ENCODE measurements at places on chromosomes 12 and 14. TPM values are rescaled to one million over a fixed set of nuclear protein-coding genes. Genes with fewer than 3 reads are reported as not detected.

DNA sequence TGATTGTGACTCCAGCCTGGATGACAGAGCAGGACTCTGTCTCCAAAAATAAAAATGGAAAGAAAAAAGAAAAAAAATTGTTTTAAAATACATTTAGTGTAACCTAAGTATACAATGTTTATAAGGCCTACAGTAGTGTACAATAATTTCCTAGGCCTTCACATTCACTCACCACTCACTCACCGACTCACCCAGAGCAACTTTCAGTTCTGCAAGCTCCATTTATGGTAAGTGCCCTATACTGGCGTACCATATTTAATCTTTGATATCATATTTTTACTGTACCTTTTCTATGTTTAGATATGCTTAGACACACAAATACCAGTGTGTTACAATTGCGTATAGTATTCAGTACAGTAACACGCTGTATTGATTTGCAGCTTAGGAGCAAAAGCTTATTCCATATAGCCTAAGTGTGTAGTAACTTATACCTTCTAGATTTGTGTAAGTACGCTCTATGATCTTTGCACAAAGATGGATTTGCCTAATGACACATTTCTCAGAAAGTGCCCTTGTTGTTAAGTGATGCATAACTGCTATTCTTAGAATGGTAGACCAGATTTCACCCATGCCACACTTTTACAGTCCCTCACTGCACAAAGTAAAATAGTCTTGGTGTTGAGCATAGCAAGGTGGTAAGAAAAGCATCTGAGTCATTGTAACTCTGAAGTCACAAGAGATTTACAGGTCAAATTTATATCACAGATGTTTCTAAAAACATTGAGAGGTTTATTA lies 151.9 kb downstream of the LRRK2 start:
- no peak for DNase-seq

The POTEM gene
- not detected for total RNA-seq

- DNase-seq: no peak
These were observed 47.4 kb upstream of the ABCC9 start for GRCh38 chr12:21988619-21989018.

DNA sequence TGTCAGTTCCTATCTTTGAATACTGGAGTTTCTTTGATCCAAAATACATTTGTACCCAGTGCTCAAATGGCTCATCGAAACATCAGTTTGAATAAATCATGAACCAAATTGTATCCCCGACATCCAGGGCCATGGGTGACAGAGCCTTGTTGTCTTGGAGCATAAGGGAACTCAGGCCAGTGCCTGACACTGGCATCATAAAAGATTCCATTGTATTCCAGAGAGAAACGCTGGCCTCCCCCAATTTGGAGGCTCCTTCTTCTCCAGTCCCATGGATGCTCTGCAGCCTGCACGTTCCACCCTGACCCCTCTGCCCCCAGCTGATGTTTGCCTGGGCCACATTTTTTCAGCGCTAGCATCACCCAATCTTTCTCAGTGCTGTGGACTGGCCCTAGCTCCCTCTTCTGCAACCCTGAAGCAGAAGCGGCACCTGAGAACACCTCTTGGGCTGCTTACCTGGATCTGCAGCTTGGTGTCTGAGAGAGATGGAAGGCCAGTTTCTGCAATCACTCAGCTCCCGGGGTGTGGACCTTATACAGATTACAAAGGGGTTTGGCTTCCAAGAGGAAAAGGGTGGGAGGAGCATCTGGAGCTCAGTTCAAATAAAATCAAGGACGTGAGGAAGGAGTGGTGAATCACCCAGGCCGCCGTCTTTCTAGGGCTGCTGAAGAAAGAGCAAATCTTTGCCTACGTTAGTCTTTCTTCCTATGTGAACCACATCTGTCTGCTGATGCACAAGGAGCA lies at the start of gene RNASE1:
RNASE1 (minus strand) TSS at position 504 of the 744 bp plus-strand sequence. CDS start 776 bp downstream, outside the sequence.
- DNase-seq: no peak

- no peak for DNase-seq
These were observed 13.6 kb downstream of the RPS6KL1 start for GRCh38 chr14:74909501-74909900.

- no peak for DNase-seq
These were observed 79.4 kb upstream of the PLEKHG7 start for GRCh38 chr12:92623386-92623785.

GRCh38 chr14:54688229-54688628 lies 121.3 kb downstream of the SAMD4A start:
- DNase-seq: no peak

- no peak for DNase-seq
These were observed 38.9 kb downstream of the NIN start for GRCh38 chr14:50792051-50792477.

GRCh38 chr12:49348781-49349180 lies 2.1 kb downstream of the DNAJC22 start:
- DNase-seq: no peak

- no peak for DNase-seq
These were observed 37.9 kb downstream of the KIAA0586 start for GRCh38 chr14:58465421-58465820.

The ISM2 gene
- 0.42 TPM for total RNA-seq

The GPR135 gene
- total RNA-seq: 3.0 TPM

The KRT2 gene
- not detected for total RNA-seq

GRCh38 chr12:95114766-95115405 lies 41.5 kb upstream of the NR2C1 start:
- no peak for DNase-seq

GRCh38 chr12:106106061-106106566 lies 32.6 kb downstream of the NUAK1 start:
- no peak for DNase-seq

- DNase-seq: no peak
These were observed 1.9 kb upstream of the CNPY2 start for GRCh38 chr12:56317675-56318074.

DNA sequence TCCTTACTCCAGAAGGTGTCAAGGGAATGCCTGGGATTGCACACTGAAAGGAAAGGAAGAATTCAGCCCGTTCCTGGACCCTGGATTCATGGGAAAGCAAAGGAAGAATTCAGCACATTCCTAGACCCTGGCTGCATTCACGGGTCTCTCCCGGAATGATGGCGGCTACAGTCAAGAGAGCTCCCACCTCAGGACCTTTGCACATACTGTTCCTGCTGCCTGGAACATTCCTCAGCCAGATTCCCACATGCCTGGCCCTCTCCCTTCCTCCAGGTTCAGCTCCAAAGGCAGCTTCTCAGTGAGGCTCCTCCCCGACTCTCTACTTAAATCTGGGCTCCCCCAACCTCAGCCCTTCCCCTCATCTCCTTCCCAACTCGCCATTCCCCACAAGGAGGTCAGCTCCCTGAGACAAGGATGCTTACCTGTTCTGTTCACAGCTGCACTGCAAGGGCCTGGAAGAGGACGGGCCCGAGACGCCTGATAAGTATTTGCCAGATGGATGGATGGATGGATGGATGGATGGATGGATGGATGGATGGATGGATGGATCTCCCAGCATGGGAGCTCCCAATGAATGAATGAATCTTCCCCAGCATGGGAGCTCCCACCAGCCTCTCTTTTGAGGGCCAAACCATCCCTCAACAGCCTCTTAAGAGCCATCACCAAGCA lies 77.4 kb downstream of the NCOR2 start:
- no peak for DNase-seq

GRCh38 chr14:21300892-21301291 lies 21.0 kb downstream of the RPGRIP1 start:
- DNase-seq: peak; percentile 27

- DNase-seq: no peak
These were observed 227.5 kb upstream of the ABCD2 start for GRCh38 chr12:39846971-39847650.

GRCh38 chr14:79404874-79405511 lies 806.3 kb downstream of the DIO2 start:
- no peak for DNase-seq

The DCN gene
- total RNA-seq: not detected

GRCh38 chr14:99688210-99688581 lies 4.1 kb downstream of the CYP46A1 start:
- DNase-seq: no peak
